Hippocampal formation (tissue), 2 donors: ENCODE measurements at places on chromosomes 7 and 10.
A peak's percentile ranks its signal among the peaks of the same experiment; 100 is the strongest.

- no peak for DNase-seq
Measured at GRCh38 chr7:77631820-77632219, 64.4 kb upstream of the RSBN1L start.

GRCh38 chr7:16234493-16235146 lies 186.7 kb downstream of the CRPPA start:
- DNase-seq: no peak

GRCh38 chr7:94621120-94621519 lies 34.8 kb downstream of the SGCE start:
- DNase-seq: no peak

- no peak for DNase-seq
Measured at GRCh38 chr7:114921631-114922025, 266 bp upstream of the MDFIC start.

GRCh38 chr10:110042181-110042580 lies 34.4 kb downstream of the ADD3 start:
- DNase-seq: no peak

DNA sequence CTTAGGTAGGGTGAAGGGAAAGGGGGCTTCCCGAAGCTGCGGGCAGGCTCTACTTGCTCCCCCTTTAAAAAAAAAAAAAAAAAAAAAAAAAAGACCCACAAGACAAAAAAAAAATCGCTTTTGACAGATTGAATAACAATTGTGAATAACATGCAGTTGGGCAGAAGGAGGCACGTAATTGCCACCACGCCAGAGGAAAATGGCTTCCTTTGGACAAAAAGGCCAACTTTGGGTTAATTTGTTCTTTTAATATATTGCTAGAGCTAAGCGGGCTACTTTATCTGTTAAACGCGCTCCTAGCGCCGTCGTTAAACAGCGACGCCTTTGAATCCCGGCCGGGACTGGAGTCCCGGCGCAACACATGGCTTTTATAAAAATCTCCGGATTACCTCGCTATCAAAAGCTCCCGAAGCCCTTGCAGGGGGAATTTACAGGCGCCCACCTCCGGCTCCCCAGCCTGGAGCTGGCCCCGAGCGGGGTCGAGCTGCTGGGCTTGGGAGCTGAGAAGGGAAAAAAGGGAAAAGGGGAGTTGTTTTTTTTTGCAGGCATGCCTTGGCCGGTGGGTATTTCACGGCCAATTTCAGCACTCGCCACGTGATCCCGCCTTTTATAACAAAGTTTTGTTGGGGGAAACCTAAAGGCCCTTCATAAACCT lies 1.2 kb downstream of the HOXA11 start:
- no peak for DNase-seq

- DNase-seq: no peak
Measured at GRCh38 chr7:19404912-19405329, 259.7 kb upstream of the FERD3L start.

GRCh38 chr7:116258734-116259133 lies 48.4 kb downstream of the TES start:
- peak; percentile 4 for DNase-seq

DNA sequence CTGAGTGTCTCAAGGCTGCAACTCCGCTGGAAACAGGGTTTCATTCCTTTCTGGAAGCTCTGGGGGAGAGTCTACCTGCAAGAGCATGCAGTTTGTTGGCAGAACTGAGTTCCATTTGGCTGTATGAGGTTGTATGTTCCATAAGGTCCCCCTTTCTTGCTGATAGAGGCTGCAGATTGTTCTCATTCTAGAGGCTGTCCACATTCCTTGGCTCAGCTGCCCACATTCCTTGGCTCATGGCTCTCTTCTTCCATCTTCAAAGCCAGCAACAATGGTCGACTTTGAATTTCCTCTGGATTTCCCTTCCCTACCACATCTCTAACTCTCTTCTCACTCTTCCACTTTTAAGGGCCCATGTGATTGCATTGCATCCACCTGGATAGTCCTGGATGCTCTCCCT lies 147.3 kb upstream of the CDCA7L start:
- no peak for DNase-seq

GRCh38 chr7:85090919-85091564 lies 95.8 kb downstream of the SEMA3D start:
- DNase-seq: no peak

GRCh38 chr7:151223728-151224127 lies 3.3 kb downstream of the ABCF2 start:
- DNase-seq: no peak

- DNase-seq: no peak
Measured at GRCh38 chr7:14858410-14858809, 44.1 kb downstream of the DGKB start.

- DNase-seq: no peak
Measured at GRCh38 chr10:130492266-130492934, 356.2 kb downstream of the GLRX3 start.

GRCh38 chr10:127462643-127463295 lies 86.3 kb upstream of the NPS start:
- DNase-seq: no peak

GRCh38 chr10:133461027-133461426 lies 7.3 kb downstream of the SCART1 start:
- DNase-seq: no peak

- DNase-seq: no peak
Measured at GRCh38 chr10:642186-642890, 47.1 kb downstream of the DIP2C start.

- peak; percentile 71 for DNase-seq
Measured at GRCh38 chr7:122803323-122803722, 82.9 kb downstream of the CADPS2 start.

DNA sequence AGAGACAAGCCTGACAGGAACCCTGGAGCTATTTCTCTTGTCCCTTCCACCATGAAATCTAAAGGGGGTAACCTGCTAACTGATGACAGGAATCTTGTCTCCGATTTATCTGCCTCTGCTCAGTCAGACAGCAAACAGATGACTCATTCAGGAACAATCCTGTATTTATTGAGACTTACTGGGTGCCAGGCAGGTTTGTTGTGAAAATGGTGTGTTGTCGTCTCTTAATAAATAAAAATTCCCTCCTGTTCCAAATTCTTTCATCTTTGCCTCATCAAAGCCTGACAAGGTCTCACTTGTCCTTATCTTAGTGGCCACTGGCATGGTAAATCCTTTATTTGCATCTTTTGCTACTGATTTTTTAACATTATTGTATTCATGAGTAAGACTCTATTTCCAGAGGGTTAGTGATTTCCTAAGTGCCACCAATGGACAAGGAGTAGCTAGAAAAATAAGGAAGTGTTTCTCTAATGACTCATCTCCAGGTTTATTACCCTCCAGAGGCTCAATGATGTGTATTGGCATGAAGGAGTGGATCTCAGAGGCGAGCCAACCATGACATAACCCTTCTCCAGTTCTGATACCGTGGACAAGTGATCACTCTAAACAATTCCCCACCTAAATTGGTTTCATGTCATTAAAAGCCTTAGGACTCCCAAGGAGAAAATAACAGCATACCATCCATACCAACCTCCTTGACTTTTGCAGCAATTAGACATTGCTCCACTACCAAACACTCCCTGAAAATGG lies 724.0 kb downstream of the GRID1 start:
- no peak for DNase-seq

DNA sequence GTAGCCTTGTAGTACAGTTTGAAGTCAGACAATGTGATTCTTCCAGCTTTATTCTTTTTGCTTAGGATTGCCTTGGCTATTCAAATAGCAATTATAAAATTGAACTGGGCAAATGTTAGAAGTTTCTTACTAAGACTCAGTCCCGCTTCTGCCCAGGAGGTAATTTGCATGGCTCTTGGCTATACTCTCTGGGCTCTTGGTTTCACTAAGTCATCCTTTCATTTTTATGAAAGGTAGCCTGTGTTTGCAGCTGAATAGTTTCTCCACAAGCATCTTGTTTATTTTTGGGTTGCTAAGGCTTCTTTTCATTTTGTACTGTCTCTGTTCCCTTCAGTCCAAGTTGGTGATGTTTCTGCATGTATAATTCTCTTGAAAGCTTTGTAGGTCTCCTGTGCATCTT lies 340.6 kb downstream of the SH2D4B start:
- DNase-seq: no peak

GRCh38 chr7:46080595-46081159 lies 159.6 kb upstream of the IGFBP3 start:
- no peak for DNase-seq

DNA sequence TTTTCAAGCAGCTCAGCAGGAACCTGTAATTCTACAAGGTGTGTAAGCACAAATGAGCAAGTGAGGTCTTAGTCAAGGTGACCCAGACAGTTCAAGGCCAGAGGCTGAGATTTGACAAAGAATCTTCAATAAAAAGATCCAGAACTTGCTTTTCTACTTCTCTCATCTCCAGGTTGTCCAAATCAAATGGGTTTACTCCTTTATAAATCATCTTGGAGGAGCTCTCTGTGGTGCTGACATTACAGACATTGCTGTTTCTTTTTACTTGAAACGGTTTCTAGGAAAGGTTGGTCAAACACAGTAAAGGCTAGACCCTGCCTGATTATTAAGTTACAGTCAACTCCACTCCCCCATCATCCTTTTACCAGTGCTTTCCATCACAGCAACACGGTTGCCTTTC lies 504.6 kb downstream of the SORCS3 start:
- DNase-seq: no peak

DNA sequence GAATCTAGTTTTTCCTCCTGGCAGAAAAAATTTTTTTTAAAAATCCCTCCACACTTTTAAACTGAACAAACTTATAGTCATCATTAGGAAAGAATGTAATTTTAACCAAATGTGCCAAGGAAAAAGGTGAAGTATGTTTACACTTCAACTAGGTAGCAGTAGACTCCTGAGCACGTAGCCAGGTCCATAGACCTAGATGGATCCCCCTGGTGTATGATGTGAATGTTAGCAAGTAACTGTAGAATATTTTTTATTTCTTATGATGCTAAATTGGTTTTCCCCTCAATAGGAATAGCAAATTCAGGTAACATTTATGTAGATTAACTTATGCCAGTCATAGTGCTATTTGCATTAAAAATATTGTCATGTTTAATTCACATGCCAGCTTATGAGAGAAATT lies 19.6 kb downstream of the CABCOCO1 start:
- DNase-seq: no peak

GRCh38 chr7:41219276-41219675 lies 483.6 kb downstream of the INHBA start:
- no peak for DNase-seq

DNA sequence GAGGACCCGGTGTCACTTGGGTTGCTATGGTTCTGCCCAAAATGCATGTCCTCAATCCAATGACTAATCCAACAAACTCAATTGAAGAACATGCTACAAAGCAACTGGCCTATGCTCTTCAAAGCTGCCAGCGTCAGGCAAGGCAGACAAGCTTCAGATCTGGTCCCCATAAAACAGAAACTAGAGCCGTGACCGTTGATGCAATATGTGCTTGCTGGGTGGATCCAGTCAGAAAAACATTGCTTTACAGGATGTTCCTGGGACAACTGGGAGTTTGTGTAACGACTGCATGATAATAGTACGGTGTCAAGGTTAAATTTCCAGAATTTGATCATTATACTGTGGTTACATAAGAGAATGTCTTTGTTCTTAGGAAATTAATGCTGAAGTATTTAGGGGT lies 120.7 kb upstream of the CTBP2 start:
- DNase-seq: no peak

GRCh38 chr7:33918438-33919143 lies 13.3 kb downstream of the BMPER start:
- no peak for DNase-seq

GRCh38 chr7:93894426-93894825 lies 3.9 kb upstream of the TFPI2 start:
- DNase-seq: no peak

DNA sequence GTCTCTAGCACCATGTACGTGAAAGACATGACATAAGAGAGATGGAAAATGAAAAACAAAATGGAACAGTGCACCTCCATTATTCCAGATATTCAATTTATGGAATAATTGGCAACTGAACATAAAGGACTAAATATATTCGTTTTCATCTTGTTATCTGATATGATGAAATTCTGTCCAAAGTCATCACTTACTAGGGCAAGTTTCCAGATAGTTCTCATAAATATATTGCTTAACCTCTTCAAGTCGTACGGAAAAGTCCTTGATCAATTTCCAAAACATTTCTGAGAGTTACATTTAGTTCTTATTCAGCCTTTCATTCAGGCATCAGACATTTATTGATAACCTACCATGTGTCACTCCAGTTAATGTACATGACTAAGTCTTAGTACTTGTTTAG lies 185.2 kb downstream of the HGF start:
- DNase-seq: no peak

DNA sequence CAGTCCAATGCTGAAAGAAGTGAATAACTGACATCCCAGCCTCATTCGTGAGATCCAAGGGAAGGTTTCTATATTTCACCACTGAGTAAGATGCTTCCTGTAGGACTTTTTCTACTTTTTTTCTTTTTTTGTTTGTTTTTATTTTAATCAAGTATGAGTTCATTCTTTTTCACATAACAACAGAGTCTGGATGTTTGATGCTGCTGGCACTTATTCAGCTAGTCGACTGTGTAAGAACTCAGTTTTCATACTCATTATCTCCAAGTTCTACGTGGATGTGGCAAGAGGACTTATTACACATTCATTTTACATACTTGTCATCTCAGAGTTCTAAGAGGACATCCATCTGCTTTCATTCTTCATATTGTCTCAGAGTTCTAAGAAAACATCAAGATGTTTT lies 86.9 kb downstream of the CPXM2 start:
- no peak for DNase-seq

GRCh38 chr10:85741626-85742300 lies 624.8 kb downstream of the GRID1 start:
- DNase-seq: no peak

GRCh38 chr7:50543776-50544442 lies 21.3 kb downstream of the DDC start:
- DNase-seq: no peak

DNA sequence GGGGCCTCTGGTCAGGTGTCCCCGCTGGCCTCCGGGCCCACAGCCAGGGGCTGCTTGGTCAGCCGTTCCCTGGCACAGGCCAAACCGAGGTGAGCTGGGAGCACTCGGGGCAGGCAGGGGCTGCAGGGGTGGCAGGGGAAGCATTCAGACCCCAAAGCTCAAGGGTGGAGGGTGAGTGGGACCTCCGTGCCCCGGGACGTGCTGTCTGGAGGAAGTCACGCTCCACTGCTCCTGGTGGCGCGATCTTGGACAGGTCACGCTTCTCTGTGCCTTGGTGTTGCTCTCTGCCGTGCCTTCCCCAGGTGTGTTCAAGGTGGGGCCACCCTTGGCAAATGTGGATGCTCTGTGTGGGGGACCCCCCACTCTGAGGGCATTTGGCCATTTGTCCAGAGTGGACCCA lies 24.6 kb upstream of the ELFN1 start:
- no peak for DNase-seq

DNA sequence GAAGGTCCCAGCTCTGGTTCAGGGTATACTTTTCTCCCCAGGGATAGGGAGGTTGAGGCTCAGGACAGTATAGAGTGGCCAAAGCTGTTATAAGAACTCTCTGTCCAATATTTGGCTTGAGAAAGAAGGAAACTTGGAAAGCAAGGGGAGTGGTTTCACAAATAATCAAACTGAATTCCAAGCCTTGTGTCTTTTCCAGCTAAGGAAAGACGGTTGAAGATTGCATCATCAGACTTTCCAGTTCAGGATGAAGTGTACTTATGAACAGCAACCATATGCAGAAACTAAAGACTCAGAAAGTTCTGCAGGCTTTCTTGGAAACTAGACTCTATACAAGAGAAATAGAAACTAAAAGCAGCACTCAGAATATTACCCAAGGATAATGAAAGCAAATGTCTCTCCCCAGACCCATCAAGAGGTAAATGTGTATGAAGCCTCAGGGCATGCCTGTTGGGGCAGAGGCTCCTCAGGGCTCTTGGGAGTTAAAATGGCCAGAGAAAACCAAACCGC lies 46.4 kb downstream of the RAMP3 start:
- no peak for DNase-seq
